ENCODE measurements at places on chromosomes 1 and 21.

DNA sequence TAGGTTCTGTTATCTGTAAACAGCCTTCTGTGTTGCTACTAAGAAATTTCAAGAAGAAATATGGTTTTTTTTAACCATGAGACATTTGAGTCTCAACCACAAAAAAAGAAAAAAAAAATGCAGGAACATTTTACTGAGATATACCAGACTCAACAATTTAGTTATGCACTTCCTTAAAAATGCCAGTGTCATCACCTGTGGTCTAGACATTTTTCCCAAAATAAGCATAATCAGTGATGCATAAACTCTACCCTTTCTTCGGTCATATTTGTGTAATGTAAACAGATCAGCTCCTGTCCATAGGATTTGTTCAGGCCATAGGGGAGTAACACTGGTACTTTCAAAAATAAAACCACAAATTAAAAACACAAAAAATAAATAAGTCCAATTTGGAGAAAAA is 122.6 kb upstream of the TNFSF4 start:
- no peak for DNase-seq

- DNase-seq = peak; percentile 78
Observed at GRCh38 chr1:24925082-24925779, 4.8 kb downstream of the RUNX3 start.

DNA sequence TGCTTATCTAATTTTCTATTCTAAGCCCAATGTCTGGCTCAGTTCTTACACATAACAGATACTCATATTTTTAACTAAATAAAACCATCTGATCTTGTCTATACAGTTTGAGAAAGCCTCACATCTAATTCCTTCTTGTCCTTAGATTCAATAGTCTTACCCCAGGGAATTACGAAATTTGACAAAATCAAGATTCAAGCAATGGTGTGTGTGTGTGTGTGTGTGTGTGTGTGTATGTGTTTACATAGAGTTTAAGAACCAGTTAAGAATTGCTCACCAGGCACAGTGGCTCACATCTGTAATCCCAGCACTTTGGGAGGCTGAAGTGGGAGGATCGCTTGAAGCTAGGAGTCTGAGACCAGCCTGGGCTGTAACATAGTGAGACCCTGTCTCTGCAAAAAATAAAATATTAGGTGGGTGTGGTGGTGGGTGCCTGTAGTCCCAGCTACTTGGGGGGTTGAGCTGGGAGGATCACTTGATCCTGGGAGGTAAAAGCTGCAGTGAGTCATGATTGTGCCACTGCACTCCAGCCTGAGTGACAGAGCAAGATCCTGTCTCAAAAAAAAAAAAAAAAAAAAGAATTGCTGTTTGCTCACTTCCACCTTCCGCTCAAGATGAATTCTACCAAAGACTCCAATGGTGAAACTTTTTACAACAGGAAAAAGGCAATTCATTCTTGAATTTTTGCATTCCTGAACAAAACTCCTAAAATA is 6.2 kb downstream of the WDR64 start:
- DNase-seq = no peak

- DNase-seq = no peak
Observed at GRCh38 chr1:12453400-12454343, 164.3 kb downstream of the DHRS3 start.

- no peak for DNase-seq
Observed at GRCh38 chr1:150809651-150810050, 1.6 kb upstream of the CTSK start.

DNA sequence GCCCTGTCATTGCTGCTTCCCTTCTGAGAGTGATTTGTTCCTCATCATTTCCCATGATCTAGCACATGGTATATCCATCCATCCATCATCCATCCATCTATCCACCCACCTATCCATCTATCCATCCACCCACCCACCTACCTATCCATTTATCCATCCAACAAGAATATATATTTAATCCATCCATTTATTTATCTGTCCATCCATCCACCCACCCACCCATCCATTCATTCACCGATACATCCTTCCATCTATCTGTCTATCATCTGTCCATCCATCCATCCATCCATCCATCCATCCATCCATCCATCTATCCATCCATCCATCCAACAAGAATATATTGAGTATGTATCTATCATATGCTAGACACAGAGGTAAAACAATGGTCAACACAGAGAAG is 100.0 kb upstream of the ACTL8 start:
- DNase-seq = no peak

DNA sequence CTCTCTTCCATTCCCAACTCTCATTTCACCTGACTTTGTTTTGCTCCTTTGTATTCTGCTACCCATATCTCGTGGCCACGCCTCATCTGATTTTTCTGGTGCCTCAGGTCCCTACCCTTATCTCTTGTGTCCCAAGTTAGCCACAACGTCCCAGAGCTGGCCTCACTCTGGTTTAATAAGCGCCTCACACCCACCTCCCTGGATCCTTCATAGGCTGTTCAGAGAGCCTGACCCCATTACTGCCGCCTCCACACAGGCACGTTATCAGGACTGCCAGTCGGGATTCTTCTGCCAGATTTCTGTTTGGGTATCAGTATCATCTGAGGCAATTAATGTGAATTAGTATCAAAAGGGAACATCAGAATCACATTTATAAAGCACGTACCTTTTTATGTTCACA is 34.7 kb upstream of the TMEM125 start:
- DNase-seq = no peak

- no peak for DNase-seq
Observed at GRCh38 chr1:217847643-217848042, 216.5 kb downstream of the SPATA17 start.

DNA sequence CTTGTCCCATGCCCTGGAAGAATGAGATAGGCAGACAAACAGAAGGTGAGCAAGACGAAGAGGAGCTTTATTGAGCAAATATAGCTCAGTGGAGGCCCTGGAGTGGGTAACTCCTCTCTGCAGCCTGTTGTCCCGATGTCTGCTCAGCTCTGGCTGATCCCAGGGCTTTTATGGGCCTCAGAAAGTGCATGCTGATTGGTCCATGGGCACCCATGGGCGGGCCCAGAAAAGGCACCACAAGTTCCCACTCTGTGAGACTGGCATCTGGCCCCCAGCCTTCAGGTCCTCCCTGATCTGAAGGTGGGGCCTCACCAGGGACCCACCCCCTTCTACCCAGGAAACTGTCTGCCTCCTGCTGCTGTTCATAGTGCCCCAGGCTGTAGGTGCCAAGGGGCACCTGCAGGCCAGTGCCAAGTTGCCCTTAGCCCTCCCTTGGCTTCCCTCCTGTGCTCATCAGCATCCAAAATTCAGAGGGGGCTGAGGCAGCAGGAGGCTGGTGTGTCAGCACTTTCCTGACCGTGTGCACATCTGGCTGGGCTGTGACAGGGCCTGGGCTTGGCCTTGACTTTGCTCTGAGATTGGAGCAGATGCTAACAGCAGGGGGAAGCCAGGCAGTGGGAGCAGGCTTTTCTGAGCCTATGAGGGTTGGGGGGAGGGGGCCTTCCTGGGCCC is 35.4 kb downstream of the ACTL8 start:
- DNase-seq = no peak

DNA sequence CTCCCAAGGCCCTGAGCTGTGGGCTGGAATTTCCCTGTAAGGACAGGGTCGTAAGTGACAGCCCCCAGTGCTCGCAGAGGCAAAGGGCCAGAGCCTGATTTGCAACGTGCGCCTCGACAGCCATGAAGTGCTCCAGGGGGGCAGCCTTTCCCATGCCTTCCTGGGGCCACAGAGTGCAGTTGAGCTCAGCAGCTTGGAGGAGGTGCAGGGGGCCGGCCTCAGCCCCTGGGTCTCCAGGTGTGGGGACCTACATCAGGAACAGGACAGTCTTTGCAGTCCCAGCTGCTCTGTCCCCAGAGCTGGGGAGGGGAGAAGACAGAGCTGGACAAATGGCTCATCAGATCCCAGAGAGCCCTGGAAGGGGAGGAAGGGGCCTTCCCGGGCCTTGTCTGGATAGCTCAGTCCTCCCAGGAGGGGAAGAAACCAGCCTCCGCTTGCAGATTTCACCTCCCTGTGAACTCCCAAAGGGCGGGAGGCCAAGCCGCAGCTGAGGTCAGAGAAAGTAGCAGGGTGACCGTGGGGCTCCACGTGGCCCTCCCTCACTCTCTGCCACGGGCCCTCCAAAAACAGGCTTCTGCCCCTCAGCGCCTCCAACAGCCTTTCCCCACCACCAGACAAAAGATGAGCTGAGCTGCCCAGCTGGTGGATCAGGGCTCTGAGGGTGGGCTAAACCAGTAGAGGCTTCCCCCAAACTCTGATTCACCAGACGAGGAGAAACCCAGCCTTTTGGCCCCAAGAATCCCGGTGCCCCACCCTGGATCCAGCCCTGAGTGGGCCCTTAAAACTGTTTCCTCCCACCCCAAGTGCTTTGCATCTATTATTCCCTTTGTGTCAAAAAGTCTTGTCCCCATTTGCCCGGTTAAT is 76.5 kb downstream of the DHRS3 start:
- no peak for DNase-seq

DNA sequence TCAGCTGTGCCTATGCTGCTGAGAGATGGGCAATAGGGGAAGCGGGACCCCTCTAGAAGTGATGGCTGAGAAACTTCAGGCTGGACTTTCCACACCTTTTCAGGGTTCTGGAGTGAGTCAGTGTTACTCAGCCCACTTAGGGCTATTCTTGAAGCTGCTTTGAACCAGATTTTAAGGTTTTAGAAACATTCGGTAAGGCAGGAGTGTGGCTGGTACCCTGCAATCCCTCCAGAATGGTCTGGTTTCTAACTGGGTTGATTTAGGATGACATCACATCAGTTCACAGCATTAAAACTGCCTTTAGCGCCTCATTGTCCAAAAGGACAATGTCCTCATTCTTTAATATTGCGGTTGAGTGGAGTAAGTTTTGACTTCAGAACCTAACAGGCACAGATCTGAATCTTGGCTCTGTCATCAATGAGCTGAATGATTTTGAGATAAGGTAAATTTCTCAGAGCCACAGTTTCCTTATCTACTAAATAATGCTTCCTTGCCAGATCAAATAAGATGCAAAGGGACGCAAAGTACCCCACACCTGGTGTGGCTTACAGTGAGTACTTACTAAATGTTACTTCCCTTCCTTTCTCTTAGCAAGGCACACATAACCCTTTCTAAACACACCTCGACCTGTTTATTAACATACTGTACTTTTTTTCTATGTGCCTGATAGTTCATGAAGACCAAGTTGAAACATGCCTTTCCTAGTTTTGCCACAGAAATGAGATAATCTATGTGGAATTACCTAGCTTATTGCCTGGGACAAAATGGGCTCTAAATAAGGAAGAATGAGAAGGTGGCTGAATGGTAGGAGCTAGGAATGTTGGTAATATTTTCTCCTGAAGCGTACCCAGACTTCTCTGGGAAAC is 209.8 kb downstream of the ROR1 start:
- DNase-seq = no peak

DNA sequence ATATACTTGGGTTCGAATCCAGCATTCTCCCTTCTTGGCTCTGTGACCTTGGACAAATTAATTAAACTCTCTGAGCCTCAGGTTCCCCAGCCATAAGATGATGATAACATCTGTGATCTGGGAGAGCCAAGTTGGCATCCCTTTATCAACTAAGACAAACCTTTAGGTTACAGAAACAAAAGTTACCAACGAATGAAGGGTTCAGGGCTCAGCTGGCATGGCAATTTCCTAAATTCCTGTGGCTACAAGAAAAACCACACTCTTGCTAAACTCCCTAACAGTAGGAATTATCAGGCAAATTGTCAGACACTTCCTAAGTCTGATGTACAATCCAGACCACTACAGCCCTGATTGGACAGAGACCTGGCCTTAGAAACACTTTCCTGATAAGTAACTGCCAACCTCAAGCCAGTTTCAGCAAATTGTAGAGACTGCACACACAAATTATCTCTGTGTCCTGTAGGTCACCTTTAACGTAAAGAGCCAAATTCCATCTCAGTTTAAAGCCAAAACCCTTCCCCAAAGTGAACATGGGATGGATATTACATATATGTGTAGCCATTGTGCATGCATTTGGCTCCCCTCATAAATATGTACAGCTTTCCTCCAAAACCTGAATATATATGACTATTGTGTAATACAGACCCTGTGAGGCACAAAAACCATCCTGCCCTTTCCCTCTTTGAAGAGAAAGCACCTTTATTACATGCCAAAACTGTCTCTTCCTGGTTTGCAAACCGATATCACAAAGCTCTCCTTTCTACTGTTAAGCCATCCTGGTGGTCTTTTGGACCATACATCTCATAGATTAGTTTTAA is 39.5 kb upstream of the EDARADD start:
- DNase-seq = no peak

DNA sequence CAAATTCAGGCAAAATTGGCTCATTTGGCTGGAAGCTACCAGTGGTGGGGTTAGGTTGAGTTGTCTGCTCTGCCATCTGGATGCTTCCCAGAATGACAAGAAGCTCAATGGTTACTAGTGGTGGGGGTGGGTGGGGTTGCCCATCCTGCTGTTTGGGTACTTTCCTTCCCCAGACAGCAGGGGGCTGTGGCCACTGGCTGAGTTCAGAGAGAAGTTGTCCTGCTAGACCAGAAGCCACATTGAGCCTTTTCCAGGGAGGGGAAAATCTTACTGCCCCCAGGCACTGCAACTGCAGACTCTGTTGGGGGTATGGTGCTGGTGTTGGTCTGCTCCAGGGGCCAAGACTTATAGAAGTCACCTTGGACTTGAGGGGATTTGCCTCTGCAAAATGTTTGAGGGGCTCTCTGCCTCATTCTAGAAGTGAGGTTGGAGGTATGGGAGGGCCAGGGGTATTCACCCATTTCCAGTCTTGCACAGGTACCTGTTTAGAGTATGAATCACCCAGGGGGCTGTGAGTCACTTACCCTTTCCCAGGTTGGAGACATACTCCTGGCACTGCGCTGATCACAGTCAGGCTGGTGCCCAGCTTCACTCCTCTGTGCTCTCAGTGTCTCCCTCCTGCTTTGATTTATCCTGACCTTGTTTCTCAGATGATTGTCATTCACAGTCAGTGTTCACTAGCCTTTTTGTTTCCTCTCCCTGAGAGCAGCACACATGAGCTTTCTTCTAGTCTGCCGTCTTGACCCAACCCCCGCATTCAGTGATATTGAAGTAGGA is 89.1 kb upstream of the NEGR1 start:
- no peak for DNase-seq

GRCh38 chr1:186899577-186899976 is 70.8 kb downstream of the PLA2G4A start:
- DNase-seq = no peak

- DNase-seq = no peak
Observed at GRCh38 chr21:45010096-45010495, 64.3 kb upstream of the ADARB1 start.

DNA sequence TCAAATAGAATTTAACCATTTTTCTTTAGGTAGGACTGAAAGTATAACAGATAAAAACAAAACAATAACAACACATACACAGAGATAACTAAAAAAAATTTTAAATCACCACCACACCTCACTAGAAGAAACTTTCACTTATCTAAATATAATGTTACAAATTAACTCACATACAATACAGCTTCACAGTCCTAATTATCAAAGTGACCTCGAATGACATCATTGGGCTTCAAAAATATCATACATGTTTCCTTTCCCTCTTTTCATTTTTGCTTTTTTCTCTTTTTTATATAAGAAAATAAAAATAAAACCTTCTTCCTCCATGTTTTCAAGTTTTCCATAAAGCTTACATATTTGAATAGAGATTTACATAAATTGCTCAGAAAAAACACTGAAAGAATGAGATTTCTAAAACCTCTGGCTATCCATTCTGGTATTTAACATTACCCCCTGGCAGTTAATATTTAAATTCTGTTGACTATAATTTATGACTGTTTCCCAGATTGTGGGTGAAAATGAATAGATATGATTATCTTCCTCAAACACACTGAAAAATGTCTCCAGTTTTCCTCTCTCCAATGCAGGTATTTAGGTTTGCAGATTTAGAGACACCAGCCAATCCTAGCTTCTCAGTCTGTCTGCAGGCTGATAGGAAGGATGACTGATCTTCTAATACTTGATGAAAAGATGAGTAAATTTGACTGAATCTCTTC is 40.5 kb upstream of the SLC19A2 start:
- DNase-seq = no peak
